ENCODE measurements at places on chromosomes 1 and 21. TPM values are rescaled to one million over a fixed set of nuclear protein-coding genes. Genes with fewer than 3 reads are reported as not detected.

DNA sequence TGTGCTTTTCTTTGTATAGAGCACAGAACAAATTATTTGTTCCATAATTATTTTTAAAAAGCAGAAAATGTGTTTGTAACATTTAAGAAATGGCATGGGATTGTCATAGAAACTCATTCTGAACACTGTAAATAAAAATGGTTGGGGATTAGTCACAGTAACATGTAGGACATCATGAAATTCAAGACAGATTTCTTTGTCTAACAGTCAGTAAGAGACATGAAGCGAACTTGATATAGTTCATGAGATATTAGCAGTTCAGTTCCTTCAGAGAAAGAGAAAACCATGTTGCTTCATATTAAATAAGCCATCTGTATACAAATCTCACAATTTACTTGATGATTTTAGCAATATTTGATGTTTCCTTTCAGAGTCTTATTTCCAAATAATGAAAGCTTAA is 19.7 kb downstream of the NFIA start:
- no peak for DNase-seq
- H3K27ac ChIP-seq, result no peak overlapping the region
- no peaks in the 10 kb centered on the region for H3K36me3 ChIP-seq
- H3K4me1 ChIP-seq, result no peaks in the 10 kb centered on the region

DNA sequence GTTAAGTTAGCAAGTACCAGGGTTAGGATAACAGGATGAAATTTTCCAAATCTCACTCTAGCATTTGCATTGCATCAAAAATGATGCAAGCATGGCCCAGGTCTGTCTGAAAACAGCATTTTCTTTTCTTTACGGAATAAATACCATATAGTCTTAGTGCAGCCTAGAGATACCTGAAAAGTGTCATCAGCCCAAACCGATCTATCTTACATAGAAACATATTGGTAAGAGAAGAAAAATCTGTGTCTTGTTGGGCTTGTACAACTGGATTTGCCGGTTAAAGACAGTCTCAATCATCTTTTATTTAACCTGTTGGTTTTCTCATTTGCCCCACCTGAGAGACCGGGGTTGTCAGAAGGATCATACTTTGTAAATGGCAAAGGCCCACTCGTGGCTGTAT is 15.8 kb downstream of the ACP6 start:
- DNase-seq, result no peak
- H3K27ac ChIP-seq, result no peak overlapping the region
- no peaks in the 10 kb centered on the region for H3K36me3 ChIP-seq
- H3K4me1 ChIP-seq, result peaks cover 2% of the 10 kb centered on the region
- H3K27me3 ChIP-seq, result no peaks in the 10 kb centered on the region

GRCh38 chr1:21278860-21279845 is 11.1 kb downstream of the ECE1 start:
- peak; percentile 83 for DNase-seq
- H3K36me3 ChIP-seq, result peaks cover 4% of the 10 kb centered on the region
- H3K27ac ChIP-seq, result peak overlapping the region; percentile 69
- H3K27me3 ChIP-seq, result no peaks in the 10 kb centered on the region
- peak overlapping the region; percentile 63 for H3K4me3 ChIP-seq

The BARHL2 gene
- total RNA-seq, result not detected

The C1orf116 gene
- not detected for total RNA-seq

The ANKRD34A gene
- 1.6 TPM for total RNA-seq

Measured in natural killer cell treated with Interleukin-12 subunit alpha and Interleukin-12 subunit beta and Interleukin-15 and Interleukin-18, amount 100 ng/mL, for 72 hours (primary cell).